Activated CD8-positive, alpha-beta T cell treated with anti-CD3 and anti-CD28 coated beads for 36 hours (primary cell): ENCODE measurements at places on chromosomes 11 and 22. TPM values are rescaled to one million over a fixed set of nuclear protein-coding genes. Genes with fewer than 3 reads are reported as not detected.

Gene NFAM1
- not detected for total RNA-seq

Gene DUSP8
- total RNA-seq = 2.0 TPM

Gene OR51B2
- total RNA-seq = not detected

Gene FGF4
- total RNA-seq = not detected

Gene LRRC56
- 0.67 TPM for total RNA-seq

Gene CRYBB3
- total RNA-seq = not detected

Gene ASPHD2
- total RNA-seq = 14.0 TPM

Gene LMNTD2
- 0.88 TPM for total RNA-seq

Gene TMEM132A
- 1.3 TPM for total RNA-seq

Gene FGF3
- total RNA-seq = not detected

Gene OR8G5
- not detected for total RNA-seq

Gene NCAPH2
- 121 TPM for total RNA-seq

Gene ACR
- not detected for total RNA-seq

Gene HEPHL1
- total RNA-seq = not detected

Gene USP28
- 41.9 TPM for total RNA-seq

Gene FLRT1
- not detected for total RNA-seq

Gene ARHGAP42
- 0.41 TPM for total RNA-seq

Gene TLCD5
- total RNA-seq = 0.36 TPM
